Stimulated activated naive CD8-positive, alpha-beta T cell treated with anti-CD3 and anti-CD28 coated beads, Interleukin-15, Interleukin-2, amounts not matched to agents 100 U/mL and 50 U/mL, for 24 hours (primary cell): ENCODE measurements at places on chromosomes 4 and X.
A peak's percentile ranks its signal among the peaks of the same experiment; 100 is the strongest.

DNA sequence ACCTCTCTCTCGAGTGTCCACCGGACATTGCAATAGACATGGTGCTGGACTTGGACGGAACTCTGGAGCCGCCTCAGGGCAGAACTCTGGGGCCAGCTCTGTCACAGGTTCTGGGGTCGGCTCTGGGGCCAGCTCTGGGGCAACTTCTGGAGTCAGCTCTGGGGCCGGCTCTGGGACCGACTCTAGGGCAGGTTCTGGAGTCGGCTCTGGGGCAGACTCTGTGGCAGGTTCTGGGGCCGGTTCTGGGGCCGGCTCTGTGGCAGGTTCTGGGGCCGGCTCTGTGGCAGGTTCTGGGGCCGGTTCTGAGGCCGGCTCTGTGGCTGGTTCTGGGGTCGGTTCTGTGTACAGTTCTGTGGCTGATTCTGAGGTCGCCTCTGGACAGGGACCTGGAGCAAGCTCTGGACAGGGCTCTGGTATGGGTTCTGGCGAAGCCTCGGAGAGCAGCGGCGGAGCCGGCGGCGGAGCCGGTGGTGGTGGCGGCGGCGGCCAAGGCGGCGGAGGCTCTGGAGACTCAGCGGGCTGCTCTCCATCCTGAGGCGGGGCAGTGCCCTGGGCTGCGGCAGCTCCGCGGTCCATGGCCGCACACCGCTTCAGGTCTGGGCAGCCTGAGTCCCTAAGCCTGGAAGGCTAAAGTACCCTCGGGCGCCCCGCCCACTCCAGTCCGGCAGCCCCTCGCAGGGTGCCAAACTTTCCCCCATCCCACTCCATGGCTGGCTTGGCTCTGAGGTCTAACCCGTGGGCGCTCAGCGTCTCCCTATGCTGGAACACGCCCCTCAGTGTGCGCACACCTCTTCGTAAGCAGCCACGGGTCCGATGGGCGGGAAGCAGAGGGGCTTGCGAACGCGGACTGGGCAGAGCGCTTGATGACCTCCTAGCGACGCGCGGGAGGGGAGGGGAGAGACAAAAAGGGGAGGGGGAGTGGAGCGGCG is at the start of gene DGKK:
DGKK (minus strand) TSS at position 723 of the 929 bp plus-strand sequence; CDS start at position 576, 147 bp downstream.
- DNase-seq: no peak

GRCh38 chr4:130648570-130648969 is 1552.6 kb downstream of the C4orf33 start:
- no peak for DNase-seq

GRCh38 chr4:165788686-165789463 is 84.2 kb upstream of the TLL1 start:
- no peak for DNase-seq

DNA sequence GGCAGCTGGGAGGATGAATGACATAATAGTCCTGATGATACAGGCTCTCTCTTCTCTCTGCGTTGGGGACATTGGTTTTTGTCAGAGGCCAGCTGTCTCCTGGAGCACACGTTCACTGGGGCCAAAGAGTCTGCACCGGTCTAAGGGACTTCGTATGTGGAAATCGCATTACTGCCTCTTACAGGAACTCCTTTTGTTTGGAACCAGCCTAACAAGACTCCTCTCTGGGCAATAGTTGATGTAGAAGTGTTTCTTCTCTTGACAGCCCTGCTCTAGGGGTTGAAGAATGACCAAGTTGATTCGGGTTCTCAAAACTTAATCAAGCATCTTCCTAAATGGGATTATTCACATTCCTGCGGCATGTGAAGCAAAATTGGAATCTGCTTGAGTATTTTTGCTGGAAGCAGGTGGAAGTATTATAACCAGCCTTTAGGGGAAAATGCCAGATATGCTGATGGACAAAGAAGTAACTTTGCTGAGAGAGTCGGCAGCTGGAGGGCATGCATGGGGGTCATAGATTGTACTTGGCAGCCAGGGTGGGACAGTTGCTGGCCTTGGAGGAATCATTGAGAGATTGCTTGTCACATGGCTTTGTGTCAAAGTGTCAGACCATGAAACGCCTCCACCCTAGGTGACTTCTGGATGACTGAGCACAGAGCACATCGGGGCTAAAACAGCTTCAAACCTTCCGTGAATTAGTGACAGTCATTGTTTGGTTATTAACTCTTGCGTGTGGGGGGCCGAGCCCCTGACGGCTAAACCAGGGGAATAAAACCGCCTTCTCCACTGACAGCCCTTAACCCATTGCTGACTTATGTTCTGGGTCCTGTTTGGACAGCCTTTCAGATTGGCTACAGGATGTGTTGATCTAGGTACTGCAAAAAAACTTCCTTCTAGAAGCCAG is 34.4 kb upstream of the SLC34A2 start:
- DNase-seq: no peak

GRCh38 chr4:174749091-174749490 is 80.0 kb downstream of the GLRA3 start:
- DNase-seq: no peak

DNA sequence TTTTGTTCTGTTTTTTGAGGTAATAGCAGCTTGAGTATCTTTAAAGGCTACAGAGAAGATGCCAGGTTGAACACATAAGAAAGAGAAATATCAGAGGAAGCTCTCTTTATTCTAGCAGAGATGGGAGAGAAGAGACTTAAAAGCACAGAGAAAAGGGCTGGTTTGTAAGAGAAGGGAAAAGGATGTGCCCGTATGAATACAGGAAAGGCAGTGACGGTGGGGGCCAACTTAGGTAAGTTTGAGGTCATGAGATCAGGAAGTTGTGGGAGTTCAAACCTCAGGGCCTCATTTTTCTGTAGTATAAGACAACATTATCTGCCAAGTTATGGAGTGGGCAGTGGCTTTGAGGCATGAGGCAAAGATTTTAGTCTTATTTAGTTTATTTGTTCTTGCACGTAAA is 121.3 kb upstream of the S100G start:
- peak; percentile 12 for DNase-seq

DNA sequence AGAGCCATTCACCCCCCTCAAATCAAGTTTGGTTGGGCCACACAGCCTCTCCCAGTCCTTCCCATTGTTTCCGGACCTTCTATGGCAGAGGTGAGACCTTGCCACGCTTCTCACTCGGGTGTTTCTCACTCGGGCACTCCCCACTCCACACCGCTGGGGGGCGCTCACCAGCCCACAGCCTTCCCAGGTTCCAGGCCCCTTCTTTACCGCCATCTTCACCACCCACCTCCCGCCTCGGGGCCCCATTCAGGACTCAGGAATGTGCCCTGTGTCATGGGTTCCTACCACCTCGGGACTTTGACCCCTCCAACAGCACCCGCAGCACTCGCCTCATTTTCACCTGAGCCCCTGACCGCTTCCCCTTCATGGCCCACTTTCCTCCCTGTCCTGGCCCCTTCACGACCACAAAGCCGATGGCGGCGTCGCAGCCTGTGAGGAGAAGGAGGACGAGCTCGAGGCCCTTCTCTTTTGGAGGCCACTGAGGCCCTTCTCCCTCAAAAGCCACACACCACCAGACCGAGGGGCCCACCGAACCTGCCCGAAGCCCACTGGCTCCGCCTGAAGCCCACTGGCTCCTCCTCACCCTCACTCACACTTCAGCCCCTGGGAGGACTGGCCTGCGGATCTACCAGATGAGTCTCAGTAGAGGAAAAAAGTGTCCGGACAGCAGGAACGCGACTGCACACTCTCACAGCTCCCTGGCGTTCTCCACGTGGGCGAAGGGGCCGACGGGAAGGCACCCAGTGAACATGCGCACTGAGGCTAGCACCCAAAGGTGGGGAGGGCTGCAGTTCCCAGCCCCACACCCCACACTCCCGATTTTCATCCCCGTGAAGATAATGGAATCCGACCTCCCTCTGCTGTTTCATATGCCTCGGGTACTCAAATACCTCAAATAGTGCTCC is at the start of gene PAGE1:
PAGE1 (minus strand) TSS at position 709 of the 905 bp plus-strand sequence. CDS start 1,214 bp downstream, outside the sequence.
- DNase-seq: no peak

GRCh38 chr4:87853108-87853507 is 20.3 kb downstream of the MEPE start:
- DNase-seq: no peak

DNA sequence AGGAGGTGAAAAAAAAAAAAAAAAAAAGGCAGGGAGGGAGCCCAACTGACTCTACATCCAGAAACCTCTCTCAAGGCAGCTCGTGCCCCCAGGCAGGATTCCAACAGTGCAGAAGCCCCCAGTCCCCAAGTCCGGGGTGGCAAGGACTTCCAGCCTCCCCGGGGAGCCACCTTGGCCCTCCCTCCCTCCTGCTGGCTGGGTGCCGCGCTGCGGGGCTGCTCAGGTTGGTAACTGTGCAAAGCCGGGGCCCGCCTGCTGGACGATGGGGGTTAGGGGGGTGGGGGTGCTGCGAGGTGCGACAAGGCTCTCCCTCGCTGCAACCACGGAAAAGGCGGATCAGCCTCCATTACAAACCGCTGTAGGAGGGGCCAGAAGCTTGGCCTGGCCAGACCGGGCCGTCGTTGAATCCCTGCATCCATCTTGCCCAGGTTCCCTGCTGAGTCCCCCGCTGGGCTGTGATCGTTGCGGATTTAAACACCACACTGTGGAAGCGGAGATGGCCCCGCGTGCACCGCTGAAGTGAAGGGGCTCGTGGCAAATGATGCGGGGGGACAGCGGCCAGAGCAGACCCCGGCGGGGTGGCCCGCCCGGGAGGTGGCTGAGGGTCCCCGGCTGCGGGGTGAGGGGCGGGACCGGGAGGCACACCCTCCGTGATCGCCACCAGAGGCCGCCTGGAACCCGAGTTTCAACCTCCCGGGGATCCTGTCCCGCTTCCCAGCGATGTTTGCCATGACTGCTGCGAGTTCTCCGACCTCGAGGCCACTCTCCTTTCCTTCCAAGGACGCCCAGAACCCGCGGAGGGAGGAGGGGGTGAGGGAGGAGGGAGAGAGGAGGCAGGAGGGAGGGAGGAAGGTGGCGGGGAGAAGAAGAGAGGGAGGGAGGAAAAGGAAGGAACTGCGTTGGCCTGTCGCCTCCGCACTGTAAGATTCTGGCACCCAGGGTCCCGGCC is 58.0 kb upstream of the DDX3X start:
- DNase-seq: peak; percentile 56

DNA sequence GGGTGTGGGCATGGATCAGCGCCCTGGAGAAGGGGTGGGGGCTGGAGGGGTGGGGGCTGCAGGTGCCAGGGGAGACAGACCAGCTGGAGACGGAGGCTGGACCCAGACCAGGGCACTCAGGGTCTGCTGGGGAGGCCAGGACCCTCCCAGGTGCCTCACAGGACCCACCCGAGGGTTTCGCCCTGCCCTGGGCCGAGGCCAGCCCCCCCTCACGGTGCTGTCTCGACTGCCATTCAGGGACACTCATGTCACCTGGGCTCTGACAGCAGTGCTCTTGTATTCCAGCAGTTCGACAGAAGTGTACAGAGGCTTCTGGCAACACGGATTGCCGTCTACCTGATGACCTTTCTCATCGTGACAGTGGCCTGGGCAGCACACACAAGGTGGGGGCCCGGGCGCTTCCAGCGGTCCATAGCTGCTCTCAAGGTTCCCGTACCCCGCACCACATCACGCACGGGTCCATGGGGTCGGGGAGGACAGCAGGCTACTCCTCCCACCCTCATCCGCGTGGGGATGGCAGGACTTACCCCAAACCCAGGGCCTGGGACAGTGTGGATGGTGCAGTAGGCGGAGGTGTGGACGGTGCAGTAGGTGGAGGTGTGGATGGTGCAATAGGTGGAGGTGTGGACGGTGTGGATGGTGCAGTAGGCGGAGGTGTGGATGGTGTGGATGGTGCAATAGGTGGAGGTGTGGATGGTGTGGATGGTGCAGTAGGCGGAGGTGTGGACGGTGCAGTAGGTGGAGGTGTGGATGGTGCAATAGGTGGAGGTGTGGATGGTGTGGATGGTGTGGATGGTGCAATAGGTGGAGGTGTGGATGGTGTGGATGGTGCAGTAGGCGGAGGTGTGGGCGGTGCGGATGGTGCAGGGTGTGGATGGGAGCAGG is 18.1 kb downstream of the TMEM175 start:
- no peak for DNase-seq

- no peak for DNase-seq
These were observed 11.4 kb downstream of the NR3C2 start for GRCh38 chr4:148430854-148431253.

DNA sequence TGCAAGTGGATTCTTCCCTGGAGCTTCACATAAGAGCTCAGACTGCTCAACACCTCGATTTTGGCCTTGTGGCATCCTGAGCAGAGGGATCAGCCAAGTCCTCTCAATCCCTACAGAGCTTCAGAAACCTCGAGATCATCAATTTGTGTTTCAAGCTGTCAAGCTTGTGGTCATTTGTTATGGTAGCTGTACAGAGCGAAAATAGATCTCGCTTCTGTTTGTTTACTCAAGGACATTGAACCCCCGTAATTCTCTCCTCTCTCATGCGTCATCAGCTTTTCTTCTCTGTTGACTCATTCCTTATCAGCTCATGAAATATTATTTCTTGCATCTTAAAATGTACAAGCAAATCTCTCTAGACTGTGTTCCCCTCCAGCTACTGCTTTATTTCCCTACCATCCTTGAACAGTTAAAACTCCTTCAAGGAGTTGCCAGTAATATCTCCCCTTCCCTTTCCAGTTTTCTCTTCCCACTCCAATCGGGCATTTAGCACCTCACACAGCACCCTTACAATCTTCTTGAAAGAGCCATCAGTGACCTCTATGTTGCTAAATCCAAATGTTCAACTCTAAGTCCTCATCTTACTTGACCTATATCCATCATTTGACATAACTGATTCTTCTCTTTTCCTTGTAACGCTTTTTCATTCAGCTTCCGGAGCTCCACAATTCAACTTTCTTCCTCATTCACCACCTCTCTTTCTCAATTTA is 106.2 kb upstream of the FAT1 start:
- DNase-seq: no peak

DNA sequence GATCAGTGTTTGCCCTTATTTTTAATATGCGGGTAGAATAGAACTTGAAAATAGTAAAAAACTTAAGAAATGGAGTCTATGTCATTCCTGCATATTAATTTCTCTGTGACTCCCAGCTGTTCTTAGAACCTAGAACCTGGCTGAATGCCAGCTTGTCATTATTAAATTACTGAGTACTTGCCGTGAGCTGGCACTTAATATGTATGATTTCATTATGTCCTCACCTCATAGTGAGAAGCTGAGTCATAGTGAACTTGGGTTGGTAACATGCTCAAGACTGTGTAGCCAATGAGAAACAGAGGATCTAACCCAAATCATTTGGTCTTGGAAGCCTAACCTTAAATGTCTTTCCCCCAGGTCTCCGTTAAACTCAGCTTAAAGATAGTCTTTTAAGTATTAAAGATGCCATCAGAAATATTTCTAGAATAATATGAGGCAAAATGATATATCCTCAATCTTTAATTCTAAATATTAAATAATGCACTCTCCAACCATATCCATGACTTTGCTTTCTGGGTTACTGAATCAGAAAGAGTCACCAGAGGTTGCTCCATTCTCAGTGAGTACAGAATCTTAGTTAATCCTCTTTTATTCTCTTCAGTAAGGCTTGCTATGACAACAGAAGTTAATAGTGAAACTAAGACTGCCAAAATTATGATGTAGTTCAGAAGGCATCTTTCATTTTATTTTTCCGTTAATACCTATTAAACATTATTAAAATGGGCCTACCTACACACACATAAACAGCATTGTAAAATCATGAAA is 58.6 kb upstream of the TLL1 start:
- DNase-seq: no peak

DNA sequence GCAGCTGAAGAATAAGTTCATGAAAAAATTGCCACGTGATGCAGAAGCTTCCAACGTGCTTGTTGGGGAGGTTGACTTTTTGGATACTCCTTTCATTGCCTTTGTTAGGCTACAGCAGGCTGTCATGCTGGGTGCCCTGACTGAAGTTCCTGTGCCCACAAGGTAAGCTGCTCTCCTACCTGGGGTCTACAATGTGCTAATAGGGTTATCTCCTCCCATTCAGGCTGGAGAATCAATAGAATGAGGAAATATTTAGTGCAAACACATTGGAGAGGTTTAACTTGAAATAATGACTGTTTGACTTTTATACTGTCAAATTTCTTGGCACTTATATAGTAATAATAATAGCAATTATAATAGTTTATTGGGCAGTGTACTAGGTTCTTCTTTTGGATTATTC is 101.8 kb downstream of the SLC4A4 start:
- no peak for DNase-seq
